ENCODE measurements at places on chromosomes 3 and 15. TPM values are rescaled to one million over a fixed set of nuclear protein-coding genes. Genes with fewer than 3 reads are reported as not detected.

DNA sequence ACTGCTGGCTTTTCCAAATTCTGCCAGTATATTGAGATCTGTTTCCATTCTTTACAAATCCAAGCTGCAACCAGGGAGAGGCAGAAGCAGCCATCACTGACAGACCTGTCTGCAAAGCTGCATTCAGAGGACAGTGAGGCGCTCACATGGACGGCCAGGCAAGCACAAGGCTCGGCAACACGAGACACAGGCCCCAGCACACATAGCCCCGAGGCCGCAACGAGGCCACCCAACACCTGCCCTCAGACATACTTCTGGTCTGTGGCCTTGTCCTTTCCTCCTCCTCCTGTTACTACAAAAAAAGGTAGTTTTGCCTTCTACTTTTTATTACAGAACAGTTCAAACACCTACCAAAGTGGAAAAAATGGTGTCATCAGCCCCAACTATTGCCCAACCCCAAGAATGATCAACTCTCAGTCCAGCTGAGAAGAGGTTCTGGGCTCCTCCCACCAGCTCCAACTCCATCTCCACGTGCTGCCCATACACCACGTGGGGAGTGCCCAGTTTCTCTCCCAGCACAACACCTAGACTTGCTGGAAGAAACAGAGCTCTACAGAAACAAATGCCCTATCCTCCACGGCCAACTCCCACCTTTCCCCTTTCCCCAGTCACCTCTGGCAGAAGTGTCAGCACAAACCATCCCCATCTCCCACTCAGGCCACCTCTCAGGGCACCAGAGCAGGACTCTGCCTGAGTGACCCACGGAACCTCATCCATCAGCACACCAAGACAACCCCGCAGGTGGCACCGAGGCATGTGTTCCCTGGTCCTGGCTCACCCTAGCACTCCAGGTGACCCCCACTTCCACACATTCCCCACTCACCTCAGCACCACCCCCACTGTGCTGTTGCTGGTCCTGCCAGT, 7.4 kb downstream of the ZXDC start:
- no peak for DNase-seq

- DNase-seq = no peak
These were observed 2.4 kb downstream of the CHCHD4 start for GRCh38 chr3:14122301-14122700.

- no peak for DNase-seq
These were observed 46.1 kb downstream of the AMOTL2 start for GRCh38 chr3:134328147-134328591.

DNA sequence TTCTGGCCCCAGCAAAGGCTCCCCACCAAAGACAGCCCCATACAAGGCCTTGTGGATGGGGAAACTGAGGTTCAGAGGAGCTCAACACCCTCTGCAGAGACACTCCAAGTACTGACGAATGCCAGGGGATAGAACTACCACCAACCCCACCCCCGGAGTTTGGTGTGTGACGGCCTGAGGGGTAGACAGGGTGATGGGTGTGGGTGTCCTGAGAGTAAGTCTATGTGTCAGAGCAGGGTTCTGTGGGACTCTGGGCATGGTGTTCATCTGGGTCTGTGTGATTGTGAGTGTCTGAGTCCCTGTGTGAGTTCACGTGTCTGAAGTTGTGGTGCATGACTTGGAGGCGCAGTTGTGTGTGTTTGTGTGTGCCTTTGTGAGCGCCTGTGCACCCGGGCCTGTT, 7.4 kb downstream of the PTH1R start:
- no peak for DNase-seq

- no peak for DNase-seq
These were observed 305.3 kb downstream of the SATB1 start for GRCh38 chr3:18119866-18120265.

GRCh38 chr3:50627407-50628051, 10.6 kb downstream of the MAPKAPK3 start:
- DNase-seq = no peak

DNA sequence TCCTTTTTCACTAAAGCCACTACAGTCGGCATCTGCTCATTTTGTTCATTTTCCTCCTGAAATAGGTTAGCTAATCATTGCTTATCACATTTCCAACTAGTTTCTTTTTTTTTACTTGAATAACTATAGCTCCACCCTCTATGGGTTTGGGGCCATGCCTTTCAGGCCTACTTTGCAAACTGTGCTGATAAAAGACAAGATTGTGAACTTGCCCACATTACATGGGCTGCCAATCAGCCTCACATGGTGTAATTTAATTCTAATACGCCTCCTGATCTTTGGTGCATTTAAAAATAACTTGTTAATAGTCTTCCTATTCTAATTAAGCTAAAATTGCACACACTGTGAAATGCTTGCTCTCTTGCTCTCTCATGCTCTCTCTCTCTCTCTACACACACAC, 90.5 kb downstream of the TGFBR2 start:
- no peak for DNase-seq

DNA sequence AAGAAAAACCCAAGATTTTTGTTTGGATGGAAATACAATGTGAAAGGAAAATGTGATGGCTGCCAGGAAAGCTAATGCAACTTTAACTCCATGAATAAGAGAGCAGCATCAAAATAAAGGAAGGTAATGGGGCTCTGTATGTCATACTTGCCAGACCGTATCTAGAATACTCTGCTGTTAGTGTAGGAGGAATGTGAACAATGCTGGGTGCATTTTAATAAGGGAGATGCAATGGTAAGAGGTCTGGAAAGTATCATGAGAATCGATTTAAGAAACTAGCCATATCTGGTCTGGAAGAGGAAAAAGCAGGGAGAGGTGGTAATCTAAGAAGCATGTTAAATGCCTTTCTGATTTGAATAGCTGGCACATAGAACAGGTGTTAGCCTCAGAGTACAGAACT, 239.6 kb downstream of the GBE1 start:
- no peak for DNase-seq

GRCh38 chr15:69060744-69061143, 46.2 kb downstream of the NOX5 start:
- no peak for DNase-seq

GRCh38 chr3:136818191-136818768, 646 bp upstream of the SLC35G2 start:
- DNase-seq = peak; percentile 26

GRCh38 chr3:151891721-151892120, 18.3 kb downstream of the SUCNR1 start:
- no peak for DNase-seq

DNA sequence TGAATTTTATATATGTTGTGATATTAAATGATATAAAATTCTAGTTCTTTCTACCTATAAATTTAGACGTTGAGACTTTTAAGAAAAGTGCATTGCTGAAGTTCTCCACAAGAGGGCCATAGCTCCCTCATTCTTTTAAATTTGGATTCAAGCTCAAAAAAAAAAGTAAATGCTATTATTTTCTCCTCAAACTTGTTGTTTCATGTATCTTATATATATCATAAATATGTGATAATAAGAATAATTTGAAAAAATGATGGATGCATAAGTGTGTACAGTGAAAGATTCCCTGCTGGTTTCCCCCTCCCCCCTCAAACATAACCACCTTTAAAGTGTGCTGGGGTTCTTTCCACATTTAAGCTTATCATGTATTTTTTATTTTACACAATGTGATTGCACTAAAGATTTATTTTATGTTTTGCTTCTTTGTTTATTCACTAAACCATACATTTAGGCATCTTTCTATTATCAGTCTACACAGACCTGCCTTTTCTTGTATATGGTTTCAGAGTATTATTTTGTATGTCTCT, 769.4 kb upstream of the GOLIM4 start:
- no peak for DNase-seq

DNA sequence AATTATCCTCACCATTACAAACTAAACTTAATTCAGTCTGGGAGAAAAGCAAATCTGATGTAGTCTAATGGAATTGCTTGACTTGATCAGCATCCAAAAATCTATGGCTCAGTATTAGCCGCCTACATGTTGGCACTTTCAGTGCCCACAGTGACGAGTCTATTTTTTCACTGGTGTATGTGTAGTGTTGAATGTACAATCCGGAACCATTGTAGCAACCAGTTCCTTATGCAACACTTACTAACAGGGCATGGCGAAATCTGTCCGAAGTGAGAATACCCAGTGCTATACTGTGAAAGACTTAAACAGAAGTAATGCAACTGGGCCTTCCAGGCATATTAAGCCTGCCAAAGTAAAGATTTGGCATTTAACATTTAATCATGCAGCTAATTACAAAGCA, 18.6 kb downstream of the LRRN1 start:
- no peak for DNase-seq

GRCh38 chr3:134477002-134477401, 8.8 kb downstream of the ANAPC13 start:
- DNase-seq = no peak

GRCh38 chr3:27293939-27294338, 75.2 kb downstream of the NEK10 start:
- DNase-seq = no peak

GRCh38 chr3:134087060-134087974, 57.6 kb upstream of the SLCO2A1 start:
- DNase-seq = no peak

DNA sequence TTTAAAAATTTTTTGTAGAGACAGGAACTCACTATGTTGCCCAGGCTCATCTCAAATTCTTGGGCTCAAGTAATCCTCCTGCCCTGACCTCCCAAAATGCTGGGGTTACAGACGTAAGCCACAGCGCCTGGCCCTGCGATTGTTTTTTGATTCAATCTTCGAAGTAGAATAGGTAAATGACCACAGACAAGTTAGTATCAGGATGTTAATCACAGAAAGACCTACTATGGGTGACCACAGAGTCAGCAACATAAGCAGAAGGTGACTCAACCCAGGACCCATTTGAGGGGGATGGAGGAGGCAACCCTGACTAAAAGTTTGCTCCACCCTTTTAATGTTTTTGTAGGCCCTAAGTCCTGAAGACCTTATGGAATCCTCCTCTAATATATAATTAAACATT, 10.0 kb upstream of the USP3 start:
- DNase-seq = no peak

DNA sequence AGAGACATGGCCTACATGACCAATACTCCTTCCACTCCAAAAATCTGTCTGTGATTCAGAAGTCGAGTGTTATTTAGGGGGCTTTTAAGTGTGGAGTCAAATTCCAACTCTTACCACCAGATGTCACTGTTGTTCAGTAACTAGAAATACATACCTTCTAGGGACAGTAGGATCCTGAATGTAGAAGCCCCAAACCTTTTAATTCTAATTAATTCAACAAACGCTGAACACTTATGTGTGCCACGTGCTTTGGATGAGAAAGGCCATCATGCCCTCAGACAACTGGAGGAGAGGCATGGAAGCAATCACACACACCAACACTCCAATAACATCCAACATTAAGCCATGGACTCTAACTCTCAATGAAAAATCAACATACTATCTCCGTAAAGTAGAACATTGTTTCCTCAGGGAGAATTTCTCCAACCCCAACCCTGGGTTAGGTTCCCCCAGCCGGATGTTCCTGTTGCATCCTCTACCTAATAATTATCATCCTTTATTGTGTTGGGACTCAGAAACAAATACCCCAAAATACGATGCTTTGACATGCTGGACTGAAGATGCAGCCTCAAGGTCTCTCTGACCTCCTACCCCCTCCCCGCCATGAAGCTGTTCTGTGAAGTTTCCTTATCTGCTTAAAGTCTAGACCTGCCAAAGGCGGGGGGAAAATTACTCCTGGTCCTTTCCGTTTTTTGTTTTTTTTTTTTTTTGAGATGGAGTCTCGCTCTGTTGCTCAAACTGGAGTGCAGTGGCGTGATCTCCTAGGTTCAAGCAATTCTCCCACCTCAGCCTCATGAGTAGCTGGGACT, 8.0 kb upstream of the CCDC13 start:
- DNase-seq = peak; percentile 53

GRCh38 chr3:57958642-57959422, 49.4 kb upstream of the FLNB start:
- peak; percentile 4 for DNase-seq

GRCh38 chr3:150000641-150001040, 29.9 kb upstream of the PFN2 start:
- DNase-seq = no peak

GRCh38 chr15:43258781-43259180, 7.9 kb downstream of the TGM5 start:
- DNase-seq = no peak

GRCh38 chr3:183211352-183211751, 41.7 kb upstream of the B3GNT5 start:
- DNase-seq = no peak

- peak; percentile 6 for DNase-seq
These were observed 1.2 kb downstream of the LHFPL4 start for GRCh38 chr3:9552252-9552999.

DNA sequence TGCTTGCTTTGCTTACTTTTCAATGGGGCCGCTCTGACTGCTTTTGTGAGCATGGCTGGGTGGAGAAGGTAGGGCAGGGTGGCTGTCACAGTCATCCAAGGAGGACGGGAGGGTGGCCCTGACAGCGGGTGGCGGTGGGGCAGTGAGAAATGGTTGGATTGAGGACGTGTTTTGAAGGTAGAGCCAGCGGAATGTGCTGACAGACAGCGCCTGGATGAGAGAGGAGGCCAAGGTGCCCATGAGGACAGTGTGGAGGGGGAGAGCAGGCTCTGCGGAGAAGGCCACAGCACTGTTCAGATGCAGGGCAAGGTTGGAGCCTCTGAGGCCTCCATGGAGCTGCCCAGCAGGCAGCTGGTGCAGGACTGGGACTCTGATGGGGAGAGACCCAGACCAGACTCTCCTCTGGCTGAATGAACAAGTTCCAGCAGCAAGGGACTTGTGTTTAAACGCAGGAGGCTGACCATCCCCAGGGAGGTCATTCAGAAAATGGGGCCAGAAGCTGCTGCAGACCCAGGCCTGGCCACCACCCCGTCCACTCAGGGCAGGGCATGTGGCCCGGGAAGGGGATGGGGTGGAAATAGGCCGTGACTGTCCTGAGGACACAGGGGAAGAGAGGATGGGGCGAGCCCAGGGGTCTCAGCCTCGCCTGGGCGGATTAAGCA, 120.3 kb upstream of the PRR20G start:
- DNase-seq = no peak

DNA sequence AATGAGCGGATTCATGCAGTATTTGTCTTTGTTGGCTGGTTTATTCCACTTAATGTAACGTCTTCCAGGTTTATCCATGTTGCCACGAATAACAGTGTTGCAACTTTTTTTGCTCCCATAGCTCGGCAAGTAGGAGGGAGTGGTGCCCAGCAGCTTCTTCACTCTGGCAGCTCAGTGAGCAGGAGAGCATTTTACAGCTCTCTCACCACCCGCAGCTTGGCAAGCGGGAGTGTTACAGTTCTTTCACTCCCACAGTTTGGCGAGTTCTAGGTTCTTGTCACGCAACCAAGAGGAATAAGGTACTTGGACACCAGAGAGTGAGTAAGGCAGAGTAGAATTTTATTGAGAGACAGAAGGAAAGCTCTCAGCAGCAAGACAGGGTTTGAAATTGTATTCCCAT, 935.2 kb downstream of the TBL1XR1 start:
- DNase-seq = no peak

GRCh38 chr3:115713284-115713683, 90.0 kb downstream of the GAP43 start:
- no peak for DNase-seq

The MITF gene
- polyA plus RNA-seq = not detected

The OR5K4 gene
- not detected for polyA plus RNA-seq

The TPRG1 gene
- 0.38 TPM for polyA plus RNA-seq

The TMEM266 gene
- not detected for polyA plus RNA-seq

The RAB5A gene
- polyA plus RNA-seq = 47.3 TPM

The CKMT1A gene
- polyA plus RNA-seq = not detected

The GNAT1 gene
- not detected for polyA plus RNA-seq

The ETV5 gene
- polyA plus RNA-seq = 0.26 TPM

The CX3CR1 gene
- polyA plus RNA-seq = 338 TPM

The ECT2 gene
- 4.8 TPM for polyA plus RNA-seq
